ENCODE measurements at places on chromosomes 13 and 19.

DNA sequence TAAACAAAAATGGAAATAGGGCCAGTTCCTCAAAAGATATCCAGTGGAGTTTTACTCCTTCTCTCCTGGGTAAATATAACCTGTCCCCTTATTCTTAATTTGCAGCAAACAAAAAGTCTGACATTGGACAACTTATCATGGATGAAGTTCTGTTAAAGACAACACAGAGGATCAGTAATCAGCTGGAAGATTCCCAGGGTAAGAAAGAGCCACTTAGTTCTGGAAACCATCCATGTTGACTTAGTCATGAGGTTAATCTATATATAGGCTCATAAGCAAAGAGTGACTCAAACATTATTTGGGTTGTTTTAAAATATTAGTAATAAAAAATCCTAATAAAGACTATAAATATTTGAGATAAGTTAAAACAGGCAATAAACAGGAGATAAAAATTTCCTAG is 40.5 kb upstream of the EBPL start:
- DNase-seq, result no peak

- no peak for DNase-seq
These were observed 32.3 kb downstream of the ADPRHL1 start for GRCh38 chr13:113420833-113421600.

DNA sequence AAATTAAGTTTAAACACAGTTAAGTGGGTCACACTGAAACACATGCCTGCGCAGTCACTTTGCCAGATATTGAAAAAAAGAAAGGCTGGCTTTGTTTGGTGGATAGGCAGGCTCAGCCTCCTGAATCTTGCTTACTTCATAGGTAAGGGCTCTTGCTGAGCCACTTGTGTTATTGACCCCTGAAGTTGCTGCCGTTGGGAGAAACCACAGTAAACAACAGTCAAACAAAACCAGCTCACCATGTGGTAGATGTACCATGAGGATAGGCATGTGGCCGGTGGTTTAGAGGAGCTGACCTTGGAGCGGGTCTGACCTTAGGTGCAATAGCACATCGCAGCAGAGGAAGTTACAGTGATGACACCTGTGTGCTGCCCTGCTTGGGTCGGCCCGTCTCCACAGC is 52.2 kb downstream of the SPATA13 start:
- DNase-seq, result no peak

- DNase-seq, result no peak
These were observed 48.7 kb upstream of the GPR183 start for GRCh38 chr13:99356012-99356261.

DNA sequence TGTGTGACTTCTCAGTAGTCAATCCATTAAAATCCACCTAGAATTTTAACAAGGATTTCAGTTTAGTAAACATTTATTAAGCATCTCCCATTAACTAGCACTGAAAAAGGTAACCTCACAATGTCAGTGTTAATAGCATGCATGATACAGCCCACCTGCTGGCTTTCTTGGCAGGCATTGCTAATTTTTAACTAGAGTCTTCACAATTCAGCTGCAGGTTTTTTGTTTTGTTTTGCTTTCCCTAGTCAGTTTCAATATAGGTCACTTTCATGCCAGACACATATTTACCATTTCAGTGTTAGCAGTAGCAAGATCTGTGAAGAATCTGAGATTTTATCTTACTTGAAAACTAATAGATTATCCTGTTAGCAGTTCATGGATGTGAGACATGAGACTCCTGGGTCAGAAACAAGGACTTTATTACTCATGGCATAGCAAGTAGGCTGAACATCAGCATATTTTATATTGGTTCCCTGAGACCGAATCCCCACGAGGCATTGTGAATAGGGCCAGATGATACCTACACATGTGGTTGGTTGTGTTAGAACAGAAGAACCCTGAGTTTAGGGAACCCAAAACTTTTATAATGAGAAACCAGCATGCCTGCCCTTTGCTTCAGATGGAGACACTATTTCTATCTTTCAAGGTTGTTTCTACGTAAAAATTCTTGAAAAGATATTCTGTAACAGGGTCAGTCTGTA is 198.0 kb upstream of the HTR2A start:
- no peak for DNase-seq

GRCh38 chr19:801030-801860 is 4.0 kb downstream of the PTBP1 start:
- DNase-seq, result no peak

GRCh38 chr19:12156223-12157058 is at the start of gene ZNF625:
Gene ZNF625 (minus strand): TSS chr19:12156734. CDS start chr19:12156558, 176 bp downstream.
- DNase-seq, result no peak

DNA sequence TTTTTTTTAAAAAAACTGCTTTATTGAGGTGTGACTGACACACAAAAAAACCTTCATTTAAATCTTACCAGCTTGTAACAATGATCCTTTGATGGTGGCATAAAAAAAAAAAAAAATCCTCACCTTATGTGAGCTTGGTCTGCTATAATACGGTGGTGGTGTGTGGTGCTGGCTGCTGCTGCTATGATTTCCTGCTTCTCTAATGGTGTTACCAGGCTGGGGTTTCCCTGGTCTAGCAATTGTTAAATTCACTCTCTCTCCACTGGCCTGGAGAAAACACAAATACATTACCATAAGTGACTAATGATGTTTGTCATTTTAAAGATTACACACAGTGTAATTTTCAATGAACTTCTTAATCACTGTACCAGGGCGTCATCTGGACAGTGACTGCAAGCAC is 60.6 kb downstream of the LNX2 start:
- no peak for DNase-seq

DNA sequence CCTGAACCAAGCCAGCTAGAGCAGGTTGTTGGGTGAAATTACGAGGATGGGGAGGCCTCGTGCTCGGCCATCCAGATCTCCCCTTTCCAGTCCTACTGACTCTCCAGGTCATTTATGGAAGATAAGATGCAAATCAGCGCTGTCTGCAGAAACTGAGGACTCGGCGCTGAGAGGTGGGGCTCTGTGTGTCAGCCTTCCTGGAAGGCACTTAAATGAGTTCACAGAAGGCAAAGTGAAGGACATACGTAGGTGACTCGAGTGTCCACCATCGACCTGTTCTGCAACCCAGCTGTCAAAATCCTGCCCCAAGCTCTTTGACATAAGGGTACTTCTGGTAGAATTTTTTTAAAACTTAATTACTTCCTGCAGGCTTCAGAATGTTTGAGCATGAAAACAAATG is 86.4 kb downstream of the RAB20 start:
- no peak for DNase-seq

GRCh38 chr19:47511681-47512080 is 3.2 kb downstream of the NAPA start:
- no peak for DNase-seq

GRCh38 chr13:80276371-80277289 is 64.3 kb downstream of the SPRY2 start:
- DNase-seq, result no peak

DNA sequence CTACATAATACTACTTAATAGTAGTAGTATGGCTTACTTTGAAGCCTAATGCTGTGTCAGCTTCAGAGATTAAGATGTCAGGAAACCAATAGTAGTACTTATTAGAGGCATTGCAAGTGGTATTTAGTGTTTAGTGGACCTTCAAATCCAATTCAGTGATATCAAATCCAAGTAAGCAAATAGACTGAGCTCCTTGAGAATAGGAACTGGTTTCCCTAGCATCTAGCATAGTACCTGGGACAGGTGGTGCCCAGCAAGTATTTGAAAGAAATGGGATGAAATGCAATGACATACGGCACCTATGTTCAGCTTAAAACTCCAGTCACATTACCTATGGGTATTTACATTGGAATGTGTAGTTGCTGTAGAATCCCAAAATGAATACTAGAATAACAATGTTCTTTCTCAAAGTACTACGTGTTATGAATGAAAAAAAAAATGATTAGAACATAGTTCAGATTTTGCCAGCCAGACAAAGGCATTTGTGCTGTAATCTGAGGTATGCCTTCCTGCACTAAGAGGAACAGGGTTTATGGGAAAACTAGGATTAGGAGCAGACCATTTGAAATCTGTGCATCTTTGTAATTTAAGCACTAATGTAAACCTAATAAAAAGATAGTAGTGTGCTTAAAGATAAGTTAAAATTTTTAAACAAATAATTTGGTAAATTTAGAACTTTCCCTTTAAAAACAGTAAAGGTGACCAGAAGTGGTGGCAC is 17.1 kb downstream of the LSM14A start:
- DNase-seq, result no peak

DNA sequence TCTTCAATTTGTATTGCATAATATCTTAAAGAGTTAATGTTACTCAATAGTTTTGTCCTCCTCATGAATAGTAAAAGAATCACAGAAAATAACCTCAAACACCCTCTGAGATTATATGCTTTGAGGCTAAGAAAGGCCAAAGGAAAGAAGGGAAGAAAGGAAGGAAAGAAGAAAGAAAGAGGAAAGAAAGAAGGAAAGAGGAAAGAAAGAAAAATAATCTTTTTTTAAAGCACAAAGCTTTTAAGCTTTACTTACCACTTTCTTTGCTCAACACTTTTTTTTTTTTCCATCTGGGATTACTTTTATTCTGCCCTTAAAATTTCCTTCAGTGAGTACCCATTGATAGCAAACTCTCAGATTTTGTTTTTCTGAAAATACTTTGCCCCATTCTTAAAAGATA is 369.1 kb downstream of the FGF9 start:
- DNase-seq, result no peak

DNA sequence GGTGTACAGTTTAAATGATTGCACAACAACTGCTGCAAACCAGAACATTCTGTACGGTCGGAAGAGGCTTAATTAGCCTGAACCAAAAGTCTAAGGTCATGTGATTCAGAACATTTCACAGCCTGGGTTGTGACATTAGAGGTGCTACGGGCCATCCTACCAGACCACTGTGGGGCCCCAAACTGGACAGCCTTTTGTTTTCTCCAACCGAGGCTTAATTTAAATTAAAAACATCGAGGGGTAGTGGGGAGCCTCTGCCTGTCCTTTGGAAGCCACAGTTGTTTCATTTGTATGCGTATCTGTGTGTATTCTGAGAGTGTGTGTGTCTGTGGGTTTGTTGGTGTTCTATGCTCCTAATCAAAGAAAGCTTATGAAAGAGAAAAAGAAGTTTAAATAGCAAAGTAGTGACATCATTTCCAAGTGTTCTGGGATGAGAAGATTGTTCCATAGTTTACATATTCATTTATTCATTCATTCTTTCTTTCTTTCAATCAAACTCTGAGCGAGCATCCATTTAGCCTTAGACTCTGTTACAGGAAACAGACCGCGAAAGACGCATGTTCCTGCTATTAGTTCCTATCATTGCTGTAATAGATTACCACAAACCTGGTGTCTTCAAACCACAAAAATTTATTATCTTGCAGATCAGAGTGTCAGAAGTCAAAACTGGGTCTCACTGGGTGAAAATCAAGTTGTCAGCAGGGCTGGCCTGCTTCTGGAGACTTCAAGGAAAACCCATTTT is 444.8 kb downstream of the FOXO1 start:
- DNase-seq, result no peak

GRCh38 chr13:110855363-110855762 is 59.5 kb downstream of the ANKRD10 start:
- DNase-seq, result no peak

DNA sequence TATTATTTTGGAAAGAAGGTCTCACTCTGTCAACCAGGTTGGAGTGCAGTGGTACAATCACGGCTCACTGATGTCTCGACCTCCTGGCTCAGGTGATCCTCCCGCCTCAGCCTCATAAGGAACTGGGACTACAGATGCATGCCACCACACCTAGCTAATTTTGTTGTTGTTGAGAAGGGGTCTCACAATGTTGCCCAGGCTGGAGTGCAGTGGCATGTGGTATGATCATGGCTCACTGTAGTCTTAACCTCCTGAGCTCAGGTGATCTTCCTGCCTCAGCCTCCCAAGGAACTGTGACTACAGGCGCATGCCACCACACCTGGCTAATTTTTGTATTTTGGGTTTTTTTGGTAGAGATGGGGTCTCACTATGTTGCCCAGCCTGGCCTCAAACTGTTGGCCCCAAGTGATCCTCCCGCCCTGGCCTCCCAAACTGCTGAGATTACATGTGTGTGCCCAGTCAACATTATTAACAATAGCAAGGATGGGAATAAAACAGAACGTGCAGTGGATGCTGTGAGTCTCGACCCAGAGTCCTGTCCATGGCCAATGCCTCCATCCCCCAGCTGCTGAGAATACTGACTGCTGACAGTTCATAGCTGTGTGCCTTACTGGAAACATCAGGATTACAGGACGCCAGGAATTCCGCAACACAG is 5.4 kb upstream of the MBD3L3 start:
- DNase-seq, result no peak

DNA sequence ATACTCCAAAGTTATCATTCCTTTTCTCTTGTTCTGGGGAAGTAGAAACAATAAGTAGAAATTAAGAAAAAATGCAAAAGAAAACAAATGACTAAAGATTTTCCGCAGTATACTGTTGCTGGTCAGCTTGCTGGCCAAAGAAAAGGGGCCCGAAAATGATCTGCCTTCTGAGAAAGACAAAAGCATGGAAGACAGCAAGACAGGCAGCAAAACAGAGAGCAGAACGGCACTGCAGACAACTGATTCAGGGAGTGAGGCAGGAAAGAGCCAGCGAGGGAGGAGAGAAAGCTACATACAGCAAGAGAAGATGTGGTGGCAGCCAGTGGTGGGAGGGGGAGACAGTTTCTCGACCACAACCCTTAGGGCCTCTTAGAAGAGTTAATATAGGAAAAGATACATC is 5.3 kb upstream of the DOCK9 start:
- DNase-seq, result no peak

DNA sequence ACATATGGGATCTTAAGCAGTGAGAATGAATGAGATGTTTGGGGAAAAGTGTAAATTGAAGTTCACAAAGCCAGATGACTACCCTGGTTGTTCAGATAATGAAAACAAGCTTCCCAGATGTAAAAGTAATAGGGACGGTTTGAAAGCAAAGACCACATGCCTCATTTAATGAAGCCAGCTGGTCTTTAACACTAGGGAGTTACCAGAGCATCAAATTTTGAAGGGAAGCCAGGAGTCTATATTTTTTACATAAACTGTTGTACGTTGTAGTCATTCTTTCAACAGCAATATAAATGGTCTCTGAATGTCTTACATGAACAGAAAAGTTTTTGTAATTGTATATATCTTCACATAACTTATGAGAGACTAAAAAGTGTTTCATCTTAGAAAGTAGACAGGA is 2604.5 kb upstream of the PCDH20 start:
- DNase-seq, result no peak

Measured in stimulated activated CD8-positive, alpha-beta memory T cell treated with anti-CD3 and anti-CD28 coated beads, Interleukin-15, amount 100 ng/mL, for 1 hour (primary cell).